Posterior cingulate gyrus (tissue), 11 donors: ENCODE measurements at places on chromosomes 16 and 17.

GRCh38 chr16:54431041-54431996 lies 144.7 kb upstream of the IRX3 start:
- DNase-seq = no peak

DNA sequence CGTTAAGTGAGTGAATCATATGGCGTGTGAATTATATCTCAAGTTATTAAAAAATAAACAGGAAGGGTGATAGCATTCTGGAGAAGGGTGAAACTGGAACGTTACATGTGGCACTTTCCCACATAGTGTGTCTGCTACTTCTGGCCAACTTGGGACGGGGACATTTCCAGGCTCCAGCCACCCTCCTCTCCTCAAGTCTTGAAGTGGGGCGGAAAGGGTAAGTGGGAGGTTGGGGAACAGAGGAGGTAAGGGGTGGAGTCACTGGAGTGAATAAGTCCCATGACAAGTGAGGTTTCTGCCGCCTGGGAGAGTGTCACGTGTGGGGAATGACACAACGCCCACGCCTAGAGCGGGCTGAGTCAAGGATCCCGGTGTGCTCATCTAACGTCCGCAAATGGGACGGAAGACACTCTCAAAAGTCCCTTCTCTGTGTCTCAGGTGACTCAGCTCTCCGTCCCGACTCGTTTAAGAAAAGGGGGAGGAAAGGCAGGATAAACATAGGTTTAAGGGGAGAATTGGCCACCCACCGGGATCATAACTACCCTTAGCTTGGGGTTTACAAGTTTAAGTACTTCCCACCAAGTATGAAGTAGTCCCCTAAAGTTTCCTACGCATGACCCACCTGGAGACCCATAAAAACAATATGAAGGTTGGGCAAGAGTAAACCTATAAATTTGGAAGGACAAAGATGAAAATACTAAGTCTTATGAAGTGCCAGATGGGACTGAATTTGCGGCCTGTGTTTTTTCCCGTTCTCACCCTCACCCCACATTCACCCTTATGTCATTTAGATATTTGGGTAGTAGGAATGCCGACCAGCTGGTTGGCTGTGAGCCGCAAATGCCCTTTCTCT lies 1.2 kb upstream of the SPAG9 start:
- peak; percentile 78 for DNase-seq

DNA sequence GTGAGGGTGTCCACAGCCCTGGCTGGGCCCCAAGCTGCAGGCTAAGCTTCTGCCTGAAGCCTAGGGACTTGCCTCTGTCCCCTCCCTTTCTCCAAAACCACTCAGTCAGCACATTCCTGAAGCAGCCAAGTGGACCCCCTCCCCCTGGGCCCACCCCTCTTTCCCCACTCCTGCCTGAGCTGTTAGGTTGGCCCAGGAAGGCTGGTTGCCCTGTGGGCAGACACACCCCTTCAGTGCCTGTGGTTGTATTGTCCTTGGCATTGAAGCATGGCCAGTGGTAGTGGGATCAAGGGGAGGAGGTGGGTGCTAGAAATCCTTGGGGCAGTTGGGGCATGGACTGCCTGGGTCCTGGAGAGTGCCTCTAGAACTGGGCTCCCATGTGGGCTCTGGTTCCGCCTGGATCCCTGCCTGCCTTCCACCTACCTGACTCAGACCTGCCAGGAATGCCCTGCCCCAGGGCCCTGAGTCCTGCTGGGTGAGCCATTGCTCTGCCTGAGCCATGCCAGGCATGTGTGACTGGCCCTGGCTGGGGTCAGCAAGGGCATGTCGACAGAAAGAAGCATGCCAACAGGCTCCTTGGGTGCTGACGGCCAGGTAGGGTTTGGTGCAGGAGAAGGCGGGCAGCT lies 2.1 kb downstream of the TRAF4 start:
- no peak for DNase-seq

- DNase-seq = no peak
Observed at GRCh38 chr16:56470232-56470631, 18.9 kb downstream of the OGFOD1 start.

- DNase-seq = no peak
Observed at GRCh38 chr17:35998018-35998545, 3.3 kb downstream of the CCL15 start.

- no peak for DNase-seq
Observed at GRCh38 chr16:85276721-85277120, 164.4 kb upstream of the CIBAR2 start.

DNA sequence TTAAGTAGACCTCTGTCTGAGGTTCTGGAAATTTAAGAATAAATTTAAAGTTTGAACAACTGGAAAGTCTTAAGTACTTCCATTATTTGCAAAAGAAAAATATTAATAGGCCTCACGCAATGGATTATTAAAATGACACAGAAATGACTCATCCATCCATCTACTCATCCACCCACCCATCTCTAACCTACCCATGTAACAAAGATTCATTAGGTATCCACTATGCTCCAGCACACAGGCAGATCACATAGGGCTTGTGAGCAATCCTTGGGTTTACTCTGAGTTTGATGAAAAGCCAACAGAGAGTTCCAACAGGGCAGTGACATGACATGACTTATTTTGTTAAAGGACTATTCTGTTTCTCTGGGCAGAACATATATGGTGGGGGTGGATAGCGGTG lies 93.3 kb downstream of the HELZ start:
- DNase-seq = no peak

GRCh38 chr17:37885136-37885535 lies 39.1 kb upstream of the TBC1D3K start:
- DNase-seq = no peak

DNA sequence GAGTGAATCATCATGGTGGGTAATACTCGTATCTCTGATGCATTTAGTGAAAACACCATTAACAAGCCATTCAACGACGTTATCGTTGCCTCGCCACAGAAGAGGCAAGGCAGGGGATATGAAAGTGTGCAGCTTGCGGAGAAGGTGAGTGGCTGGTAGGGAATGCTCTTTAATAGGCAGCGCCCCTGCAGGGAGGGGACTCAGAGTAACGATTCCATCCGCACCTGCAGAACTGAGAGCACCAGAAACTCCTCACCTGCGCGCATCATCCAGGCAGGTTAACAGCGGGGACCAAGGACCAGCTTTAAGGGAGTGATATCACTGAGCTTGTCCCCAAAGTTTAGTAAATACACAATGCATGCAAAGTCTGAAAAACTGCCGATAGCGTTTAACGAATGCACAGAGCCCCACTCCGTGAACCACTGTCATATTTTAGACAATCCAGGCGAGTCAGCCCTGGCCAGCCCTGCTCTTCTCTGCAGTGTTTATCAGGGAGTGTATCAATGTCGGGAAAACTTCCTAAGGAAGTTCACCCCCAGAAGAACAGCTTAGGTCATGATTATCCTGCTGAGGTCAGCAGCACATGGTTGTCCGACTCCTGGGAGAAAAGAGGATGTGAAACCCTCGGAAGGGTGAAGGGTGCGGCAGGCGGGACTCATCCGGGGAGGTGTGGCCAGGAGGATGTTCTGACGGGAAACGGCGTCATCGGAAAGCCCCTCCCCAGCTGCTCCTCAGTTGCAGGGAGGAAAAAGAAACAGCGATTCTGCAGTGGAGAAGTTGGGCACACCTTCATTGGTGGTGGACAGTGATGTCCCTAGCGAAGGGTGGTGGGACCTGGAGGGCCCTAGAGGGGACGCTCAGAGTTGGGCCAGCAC lies 68.5 kb upstream of the DNAH17 start:
- no peak for DNase-seq

DNA sequence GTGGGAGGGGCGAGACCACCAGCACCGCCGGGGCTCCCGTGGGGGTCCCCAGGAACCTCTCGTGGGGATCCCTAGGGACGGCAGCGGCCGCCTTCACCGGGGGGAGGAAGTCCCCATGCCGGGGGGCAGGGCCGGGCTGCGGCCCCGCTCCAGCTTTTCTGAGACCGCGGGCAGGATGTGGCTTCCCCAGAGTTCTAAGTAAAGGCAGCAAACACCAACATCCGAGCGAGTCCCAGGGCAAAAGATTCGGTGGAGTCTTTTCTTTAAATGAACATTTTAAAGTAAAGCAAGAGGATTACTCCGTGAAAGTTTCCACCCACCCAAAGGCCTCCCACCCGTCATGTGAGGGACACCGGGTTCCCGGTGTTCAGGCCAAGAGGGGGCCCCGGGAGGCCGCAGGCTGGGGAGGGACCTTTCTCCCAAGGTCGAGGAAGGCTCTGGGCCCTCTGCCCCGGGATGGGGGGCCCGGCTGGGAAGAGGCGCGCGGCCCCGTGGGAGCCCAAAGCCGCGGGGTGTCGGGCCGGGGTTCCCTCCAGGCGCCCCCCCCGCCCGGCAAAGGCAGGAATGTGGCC lies 137.2 kb upstream of the RPH3AL start:
- no peak for DNase-seq

DNA sequence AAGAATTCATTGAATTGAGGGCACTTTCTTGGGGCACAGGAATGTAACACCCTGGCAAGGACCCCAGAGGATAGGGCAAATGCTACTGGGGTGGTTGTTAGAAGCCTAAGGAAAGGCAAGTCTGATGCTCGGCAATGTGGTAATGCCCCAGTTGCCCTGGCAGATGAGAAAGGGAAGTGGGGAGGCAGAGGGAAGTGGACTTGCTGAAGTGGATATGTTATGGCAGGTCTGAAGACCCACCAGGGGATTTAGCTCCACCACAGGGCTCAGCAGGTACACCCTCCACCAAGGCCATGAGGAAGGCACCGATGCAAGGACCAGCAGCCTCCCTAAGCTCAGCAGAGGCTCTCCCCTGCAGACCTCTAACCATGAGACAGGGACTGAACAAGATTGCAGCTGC lies 184.8 kb downstream of the IRX5 start:
- no peak for DNase-seq

DNA sequence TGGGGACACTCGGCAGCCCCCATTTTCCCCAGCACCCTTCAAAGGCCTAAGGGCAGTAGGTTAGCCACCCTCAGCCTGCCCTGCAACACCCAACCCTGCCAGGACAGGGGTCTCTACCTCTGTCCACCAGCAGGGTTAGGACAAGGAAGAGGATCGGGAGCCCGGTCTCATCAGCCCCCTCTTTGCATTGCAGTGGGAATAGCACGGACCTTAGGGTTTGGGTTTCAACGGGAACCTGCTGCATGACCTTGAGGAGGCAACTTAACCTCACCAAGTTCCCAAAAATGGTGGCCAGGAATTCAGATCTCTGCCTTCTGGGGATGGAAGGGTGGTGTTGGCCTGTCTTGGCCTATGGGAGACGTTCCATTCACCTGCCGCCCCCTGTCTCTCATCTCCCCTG lies 20.2 kb upstream of the SPPL2C start:
- no peak for DNase-seq

DNA sequence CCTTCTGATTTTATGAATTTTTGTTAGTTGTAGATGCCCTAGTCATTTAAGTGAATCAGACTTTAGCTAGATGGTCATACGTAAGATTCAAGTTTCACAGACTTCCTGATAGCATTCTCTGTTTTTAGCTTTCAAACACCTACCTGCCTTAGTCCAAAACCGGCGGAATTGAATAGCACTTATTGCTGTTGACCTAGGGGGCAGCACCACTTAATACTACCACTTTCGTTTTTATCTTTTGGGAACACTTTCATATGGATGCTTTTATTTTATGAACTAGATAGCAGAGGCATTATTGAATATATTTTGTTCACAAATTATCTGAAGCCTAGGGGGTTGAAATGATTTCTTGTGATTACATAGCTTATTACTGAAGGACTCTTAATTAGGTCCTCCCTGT lies 31.5 kb downstream of the TADA2A start:
- DNase-seq = no peak

DNA sequence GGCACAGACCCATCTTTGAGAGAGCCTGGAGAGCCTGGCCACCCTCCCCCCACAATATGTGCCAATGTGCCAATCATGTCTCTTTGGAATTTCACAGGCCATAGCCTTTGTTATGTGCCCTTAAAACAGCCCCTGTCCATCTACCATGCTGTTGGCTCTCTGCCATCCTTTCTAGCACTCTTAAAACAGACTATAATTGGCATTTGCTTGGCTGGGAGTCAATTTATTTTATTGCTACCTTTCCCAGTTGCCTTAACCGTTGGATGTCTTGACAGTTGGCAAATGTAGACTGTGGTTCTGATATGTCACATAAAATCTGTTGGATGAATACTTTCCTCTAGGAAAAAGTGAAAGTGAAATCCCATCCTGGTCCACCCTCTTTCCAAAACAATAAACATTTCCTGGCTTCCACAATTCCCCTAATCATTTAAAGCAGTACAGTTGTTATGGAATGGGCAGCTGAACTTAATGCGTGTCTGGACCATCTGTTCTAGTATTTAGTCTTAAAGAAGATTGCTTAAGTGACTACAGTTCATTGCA lies 394.0 kb downstream of the KCNJ2 start:
- no peak for DNase-seq

DNA sequence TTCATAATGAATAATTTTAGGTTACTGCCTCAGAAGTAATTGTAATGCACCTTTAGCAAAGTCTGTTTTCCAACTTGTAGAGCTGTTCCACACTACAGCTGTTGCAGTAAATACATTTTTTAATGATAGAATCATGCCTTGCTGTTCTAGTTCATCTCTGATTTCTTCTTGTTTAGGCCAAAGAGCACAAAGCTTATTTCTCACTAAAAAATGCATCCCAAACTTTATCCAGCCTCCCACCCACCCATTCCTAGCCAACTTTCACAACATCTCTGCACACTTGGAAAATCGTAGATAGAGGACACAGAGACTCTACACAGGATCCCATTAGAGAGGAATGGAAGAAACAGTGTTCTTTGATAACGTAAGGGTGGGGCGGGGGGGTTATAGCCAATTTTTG lies 252.2 kb upstream of the DYNLRB2 start:
- no peak for DNase-seq

DNA sequence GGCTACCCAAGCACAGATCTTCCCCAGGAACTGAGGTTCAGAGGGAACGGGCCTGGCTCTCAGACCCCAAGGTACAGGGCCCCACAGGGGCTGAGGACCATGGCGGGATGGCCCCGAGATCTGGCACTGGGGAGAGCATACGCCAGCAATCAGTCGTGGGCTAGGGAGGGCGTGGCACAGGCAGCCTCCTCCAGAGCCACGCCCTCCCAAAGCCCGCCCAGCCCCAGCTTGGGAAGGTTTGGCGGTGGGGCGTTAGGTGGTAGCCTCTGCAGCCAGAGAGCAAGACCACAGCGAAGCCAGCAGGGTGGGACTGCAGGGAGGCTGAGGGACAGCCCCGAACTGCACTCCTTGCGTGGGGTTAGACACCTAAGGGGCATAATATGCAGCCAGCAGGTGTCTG lies 11.6 kb downstream of the WNT9B start:
- peak; percentile 57 for DNase-seq
